Suppressor macrophage (primary cell): ENCODE measurements at places on chromosomes 1 and 21.

DNA sequence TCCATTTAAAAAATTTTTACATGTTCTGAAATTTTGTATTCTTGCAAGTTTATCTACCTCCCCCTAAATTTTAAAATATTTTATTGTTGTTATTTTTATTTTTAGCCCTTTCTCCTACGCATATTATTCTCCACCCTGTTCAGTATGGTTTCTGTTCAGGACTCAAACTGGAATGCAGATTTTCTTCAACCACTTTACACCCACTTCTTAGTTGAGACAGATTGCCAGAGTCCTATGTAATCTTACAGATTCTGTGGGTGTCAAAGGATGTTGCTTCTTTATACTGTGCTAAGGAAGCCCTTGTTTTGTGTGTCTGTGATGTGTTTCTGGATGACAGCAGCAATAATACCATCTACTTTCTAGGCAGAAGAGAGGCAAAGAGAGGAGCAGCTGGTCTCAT lies 20.7 kb upstream of the PPP1R8 start:
- DNase-seq: peak; percentile 32

DNA sequence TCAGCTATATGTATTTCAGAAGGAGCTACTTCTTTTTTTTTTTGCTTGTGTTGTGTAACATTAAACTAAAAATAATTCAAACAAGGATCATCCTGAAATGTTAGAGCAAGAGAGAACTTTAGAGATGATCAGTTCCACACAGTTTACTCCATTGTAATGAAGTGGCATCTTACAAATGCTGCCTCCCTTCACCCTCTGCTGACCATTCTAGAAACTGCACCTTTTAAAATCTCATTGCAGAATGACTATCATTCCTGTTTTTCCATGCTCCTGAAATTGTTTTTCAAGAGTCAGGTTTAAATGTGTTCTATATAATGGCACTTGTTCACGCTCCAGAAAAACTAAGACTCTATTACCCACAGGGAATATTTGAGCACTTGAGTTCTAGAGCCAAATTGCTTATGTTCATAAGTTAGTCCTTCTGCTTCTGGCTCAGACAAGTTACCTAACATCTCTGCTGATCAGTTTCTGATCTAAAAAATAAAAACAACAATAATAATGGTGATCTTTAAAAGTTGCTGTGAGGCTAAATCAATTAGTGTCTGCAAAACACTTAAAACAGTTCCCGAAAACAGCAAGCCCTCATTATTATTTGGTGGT lies 21.5 kb upstream of the SLC44A5 start:
- DNase-seq: peak; percentile 44

DNA sequence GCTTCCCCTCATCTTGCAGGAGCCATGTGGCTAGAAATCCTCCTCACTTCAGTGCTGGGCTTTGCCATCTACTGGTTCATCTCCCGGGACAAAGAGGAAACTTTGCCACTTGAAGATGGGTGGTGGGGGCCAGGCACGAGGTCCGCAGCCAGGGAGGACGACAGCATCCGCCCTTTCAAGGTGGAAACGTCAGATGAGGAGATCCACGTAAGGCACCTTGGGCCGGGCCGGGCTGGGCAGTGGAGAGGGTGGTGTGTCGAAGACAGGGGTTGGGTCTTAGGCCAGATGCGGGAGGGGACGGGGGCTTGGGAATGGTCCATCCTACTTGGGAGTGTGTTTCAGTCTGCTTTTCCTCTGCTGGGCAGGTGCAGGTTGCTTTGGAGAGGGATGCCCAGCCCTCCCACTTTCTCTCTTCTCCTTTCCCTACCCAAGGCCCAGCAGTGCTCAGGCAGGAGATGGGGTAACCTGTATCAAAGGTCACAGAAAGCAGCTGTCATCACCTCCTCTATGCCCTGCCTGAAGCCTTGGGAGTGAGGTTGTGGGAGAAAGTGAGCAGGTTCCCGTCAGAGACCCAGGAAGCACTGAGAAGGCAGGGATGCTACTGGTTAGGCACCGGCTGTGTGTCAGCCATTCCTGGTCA lies 18.9 kb downstream of the EPHX1 start:
- DNase-seq: no peak

- peak; percentile 78 for DNase-seq
Observed at GRCh38 chr1:77413541-77414335, 131.9 kb downstream of the AK5 start.

GRCh38 chr1:234602334-234603220 lies 7.4 kb downstream of the IRF2BP2 start:
- DNase-seq: peak; percentile 76

- no peak for DNase-seq
Observed at GRCh38 chr1:89381618-89382017, 17.8 kb downstream of the GBP6 start.

DNA sequence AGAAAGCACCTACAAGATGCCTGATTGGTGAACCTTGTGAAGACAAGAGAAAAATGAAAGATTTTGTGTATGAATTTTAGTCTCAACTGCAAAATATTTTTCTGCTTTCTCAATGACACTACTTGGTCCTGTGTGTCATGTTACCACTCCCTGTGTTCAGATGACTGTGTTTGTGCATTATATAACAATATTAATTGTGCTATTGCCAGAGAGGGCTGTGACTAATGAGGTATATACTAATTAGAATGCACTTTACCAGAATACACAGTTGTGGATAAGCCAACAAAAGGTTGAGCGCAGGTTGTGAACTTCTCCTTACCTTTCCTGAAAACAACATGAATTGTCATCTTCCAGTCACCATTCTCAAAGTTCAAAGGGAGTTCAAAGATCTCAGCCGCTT lies 17.3 kb upstream of the FMO2 start:
- DNase-seq: no peak

DNA sequence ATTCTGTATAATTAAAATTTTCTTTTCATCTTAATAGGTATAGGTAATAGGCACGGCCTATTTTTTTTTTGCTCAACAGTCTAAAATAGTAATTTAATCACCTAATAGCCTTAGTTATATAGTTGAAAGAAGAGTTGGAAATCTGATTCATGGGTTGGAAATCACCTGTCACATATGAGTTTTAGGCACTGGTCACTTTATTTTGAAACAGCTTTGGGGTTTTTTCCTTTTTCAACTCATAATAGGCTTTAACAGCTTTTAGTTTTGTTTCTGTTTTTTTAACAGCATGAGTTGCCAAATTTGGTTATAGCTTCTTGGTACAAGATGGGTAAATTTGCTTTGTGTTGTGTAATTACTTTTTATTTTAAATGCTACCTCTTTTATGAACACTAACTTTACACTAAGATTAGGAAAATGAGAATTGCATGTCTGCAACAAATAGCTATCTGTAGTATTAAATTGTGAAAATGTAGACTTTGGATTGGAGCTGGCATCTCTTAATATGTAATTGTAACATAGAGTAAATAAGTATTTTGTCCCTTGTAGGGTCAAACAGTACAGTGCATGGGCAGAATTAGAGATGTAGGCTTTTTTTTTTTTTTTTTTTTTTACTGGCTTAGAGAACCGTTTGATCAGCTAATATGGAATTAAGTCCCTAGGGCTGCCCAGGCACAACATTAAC lies 109.8 kb downstream of the OSBPL9 start:
- DNase-seq: peak; percentile 19

DNA sequence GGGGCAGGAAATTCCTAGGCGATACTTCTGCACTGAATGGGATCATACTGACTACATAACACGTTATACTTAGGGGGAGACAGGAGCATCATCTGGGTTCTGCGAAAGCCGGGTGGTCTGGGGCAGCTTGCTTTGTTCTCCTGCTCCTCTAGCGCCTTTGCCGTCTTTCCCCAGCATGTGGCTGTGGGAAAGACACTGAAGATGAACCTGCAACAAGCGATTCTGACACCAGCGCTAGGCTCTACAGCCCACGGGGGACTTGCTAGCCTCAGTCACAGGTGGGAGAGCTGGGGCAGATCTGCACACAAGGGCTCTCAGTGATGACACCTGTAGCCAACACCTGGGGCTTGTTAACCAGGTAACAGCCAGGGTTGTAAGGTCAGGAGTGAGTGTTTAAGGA lies 51.8 kb downstream of the CD46 start:
- DNase-seq: no peak

GRCh38 chr1:155327981-155328380 lies 7.3 kb downstream of the RUSC1 start:
- no peak for DNase-seq
